ENCODE measurements at places on chromosomes 3 and 15.

DNA sequence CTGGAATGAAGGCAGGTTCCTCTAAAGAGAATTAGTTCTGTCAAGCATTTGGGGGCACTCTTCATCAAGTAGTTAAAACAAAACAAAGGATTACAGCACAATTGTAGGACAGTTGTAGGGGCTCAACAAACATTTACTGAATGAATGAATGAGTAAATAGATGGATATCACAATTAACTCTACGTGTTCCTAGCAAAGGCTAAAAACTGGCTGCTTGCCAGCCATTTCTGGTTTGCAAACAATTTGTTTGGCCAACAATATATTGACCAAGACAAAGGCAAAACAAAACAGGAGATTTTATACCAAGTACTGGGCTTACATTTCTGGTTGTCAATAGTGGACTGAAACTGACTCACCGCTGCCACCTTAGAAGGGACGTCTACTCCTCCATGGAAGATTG lies 116.8 kb downstream of the ZNF280D start:
- no peak for DNase-seq

GRCh38 chr3:34248352-34248751 lies 449.9 kb downstream of the PDCD6IP start:
- DNase-seq: no peak

GRCh38 chr3:134357914-134358811 lies 16.1 kb downstream of the AMOTL2 start:
- DNase-seq: peak; percentile 79

GRCh38 chr3:43153216-43154083 lies 47.6 kb upstream of the POMGNT2 start:
- no peak for DNase-seq

GRCh38 chr3:79085171-79085570 lies 682.6 kb downstream of the ROBO1 start:
- no peak for DNase-seq

DNA sequence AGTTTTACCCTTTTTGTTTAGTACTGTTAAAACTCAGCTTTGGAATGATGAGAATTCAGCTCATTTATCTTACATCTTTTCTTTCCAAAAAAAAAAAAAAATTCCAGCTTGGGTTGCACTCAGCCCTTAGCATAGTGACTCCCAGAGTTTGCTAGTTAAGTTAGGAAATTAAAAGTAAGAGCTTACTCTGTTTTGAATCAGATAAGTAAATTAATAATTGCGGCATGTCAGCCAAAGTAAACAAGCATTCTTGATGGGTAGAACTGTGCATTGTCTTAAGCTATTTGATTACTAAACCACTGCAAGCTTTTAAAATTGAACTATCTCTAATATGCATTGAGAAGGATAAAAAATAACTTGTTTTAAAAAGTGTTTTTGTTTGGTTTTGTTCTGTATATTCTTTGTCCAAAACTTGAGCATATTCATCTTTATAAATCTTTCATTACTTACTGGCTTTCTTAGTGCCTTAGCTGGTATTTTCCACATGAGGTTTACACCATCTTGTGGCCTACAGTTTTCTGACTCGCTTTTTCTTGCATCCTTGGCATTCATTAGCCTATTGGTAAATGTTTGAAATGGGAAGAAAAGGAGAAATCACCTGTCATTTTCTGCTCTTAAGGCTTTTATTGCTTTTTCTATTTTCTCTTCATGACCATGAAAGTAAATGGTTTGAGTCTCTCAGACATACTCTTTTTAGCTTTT lies 107.6 kb downstream of the FILIP1L start:
- no peak for DNase-seq

GRCh38 chr3:57743496-57743895 lies 12.6 kb upstream of the SLMAP start:
- DNase-seq: no peak

Data from Caco-2 (cell line).